ENCODE measurements at places on chromosomes 2 and 18.

DNA sequence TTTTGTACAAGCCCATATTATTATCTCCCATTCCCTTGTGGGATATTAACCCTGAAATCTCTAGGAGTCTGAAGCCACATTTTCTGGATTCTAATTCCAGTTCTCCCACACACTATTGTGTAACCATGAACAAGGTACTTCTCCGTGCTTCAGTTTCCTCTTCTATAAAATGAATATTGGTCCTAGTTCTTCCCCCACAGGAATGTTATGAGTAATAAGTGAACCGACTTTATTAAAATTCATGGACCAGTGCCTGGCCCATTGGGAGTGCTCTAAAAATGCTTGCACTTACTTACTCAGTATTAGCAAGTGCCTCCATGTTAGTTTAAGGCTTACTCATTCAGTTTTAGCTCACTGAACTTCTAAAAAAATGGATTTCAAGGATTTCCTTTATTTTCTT is 1.4 kb upstream of the ACMSD start:
- DNase-seq, result peak; percentile 88

GRCh38 chr2:74238879-74239278 is 40.5 kb downstream of the MTHFD2 start:
- DNase-seq, result peak; percentile 45

GRCh38 chr18:50195689-50196088 is 742 bp upstream of the MYO5B start:
- DNase-seq, result no peak

GRCh38 chr2:188308483-188308882 is 16.8 kb downstream of the GULP1 start:
- DNase-seq, result no peak

DNA sequence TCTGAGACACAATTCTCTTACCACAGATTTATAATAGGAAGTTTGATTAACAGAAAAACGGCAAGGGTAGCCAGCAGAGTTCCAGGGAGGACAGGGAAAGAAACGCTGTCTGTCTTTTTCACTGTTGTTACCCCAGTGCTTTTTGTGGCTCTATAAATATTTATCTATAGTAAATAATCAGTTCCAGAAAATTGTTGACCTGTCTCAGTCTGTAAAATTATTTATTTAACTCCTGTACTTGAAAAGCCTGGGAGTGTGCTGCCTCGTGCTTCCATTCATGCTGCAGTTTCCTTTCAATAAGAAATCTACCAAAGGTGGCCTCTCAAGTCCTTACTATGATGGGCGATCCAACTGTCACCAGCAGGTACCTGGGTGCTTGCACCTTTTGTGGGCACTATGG is 102.9 kb downstream of the ETAA1 start:
- no peak for DNase-seq

GRCh38 chr2:226705133-226705886 is 94.3 kb downstream of the IRS1 start:
- DNase-seq, result no peak

DNA sequence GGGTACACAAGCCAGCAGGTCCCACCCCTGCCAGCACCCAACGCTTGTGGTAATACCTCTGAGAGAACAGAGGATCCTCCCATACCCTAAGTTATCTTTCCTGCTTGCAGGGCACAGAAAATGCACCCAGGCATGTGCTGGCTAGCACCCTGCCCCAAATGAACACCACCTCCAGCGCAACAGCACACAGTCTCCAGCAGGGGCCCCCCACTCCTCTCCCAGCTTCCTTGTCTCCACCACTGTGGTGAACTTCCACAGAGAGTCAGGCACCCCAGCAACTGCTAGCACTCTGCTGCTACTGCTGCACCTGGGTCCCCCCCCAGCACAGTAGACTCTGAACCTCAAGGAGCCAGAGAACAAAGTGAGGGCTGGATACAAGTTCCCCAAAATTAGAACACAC is 216.8 kb upstream of the CNTNAP5 start:
- DNase-seq, result no peak

DNA sequence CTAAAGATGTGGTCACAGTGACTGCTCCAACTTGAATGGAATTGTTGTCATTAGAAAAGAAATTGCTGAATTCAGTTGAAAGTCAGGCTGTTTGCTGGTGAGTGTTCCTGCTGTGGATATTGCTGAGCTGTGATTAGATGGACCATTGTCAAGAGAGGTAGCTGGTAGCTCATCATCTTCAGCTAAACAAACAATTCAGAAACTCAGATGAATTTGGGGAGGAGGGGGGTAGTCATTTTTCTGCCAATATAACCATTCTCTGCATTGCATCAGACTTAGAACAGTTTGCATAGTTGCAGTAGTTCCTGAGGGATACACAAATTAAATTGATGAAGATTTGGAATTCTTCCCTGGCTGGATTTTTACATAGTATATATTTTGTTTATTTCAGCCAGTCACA is 108.3 kb downstream of the MTCL1 start:
- DNase-seq, result peak; percentile 74

GRCh38 chr2:219021591-219021990 is 19.7 kb downstream of the CFAP65 start:
- no peak for DNase-seq

DNA sequence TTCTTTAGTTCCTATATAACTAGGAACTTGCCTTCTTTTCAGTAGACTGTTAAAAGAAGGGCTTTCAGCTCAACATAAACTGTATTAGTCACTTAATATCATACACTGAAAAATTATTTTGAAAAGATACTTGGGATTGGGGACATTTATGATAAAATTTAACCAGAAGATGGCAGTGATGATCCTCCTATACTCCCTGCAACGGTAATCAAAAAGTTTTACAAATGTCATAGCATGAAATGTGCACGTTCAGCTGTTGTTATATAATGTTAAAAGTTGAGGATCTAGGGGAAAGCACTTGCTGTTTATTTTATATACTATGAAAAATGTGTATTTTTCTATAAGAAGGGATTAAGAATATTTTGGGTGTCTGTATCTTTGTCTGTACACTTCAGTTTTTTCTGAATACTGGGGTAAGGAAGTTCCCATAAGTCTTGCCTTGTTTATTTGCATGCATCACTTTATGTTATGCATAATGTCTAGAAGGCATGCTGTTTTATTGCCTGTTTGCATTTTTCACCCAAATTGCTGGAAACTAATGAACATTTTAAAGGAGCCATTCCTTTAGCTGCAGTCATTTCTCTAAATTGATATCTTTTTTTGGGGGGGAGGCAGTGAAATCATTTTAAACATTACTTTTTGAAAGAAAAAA is 19.0 kb downstream of the DYNC1I2 start:
- DNase-seq, result no peak

GRCh38 chr2:175097297-175097696 is 70.7 kb downstream of the ATF2 start:
- DNase-seq, result peak; percentile 61

GRCh38 chr18:27695503-27695902 is 481.4 kb downstream of the CDH2 start:
- no peak for DNase-seq

DNA sequence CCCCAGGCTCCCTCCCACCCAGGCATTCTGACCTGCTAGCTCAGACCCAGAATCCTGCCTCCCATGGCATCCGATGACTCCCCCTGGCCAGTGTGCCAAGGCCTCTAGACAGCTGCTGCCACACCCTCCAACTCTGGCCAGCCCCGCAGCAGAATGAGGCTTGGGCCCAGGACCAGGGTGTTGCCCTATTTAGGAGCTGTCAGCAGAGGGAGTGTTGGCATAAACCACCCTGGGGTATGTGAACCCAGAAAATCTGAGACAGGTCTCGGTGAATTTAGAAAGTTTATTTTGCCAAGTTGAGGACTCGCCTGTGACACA is 134.3 kb downstream of the KLHL29 start:
- no peak for DNase-seq

- DNase-seq, result no peak
Observed at GRCh38 chr2:196253116-196253480, 81.7 kb upstream of the STK17B start.

- no peak for DNase-seq
Observed at GRCh38 chr2:131493199-131493968, 1.2 kb upstream of the MZT2A start.

- no peak for DNase-seq
Observed at GRCh38 chr2:88027697-88028389, 11.5 kb upstream of the RNU2-63P start.

- peak; percentile 19 for DNase-seq
Observed at GRCh38 chr18:33128581-33128980, 311.9 kb downstream of the CCDC178 start.

- no peak for DNase-seq
Observed at GRCh38 chr18:21672521-21673267, 31.9 kb downstream of the ABHD3 start.

- DNase-seq, result no peak
Observed at GRCh38 chr18:2337552-2338141, 233.7 kb downstream of the METTL4 start.

- DNase-seq, result peak; percentile 91
Observed at GRCh38 chr2:112627060-112628040, 18.4 kb upstream of the SLC20A1 start.

- no peak for DNase-seq
Observed at GRCh38 chr2:102978091-102978490, 216.3 kb downstream of the TMEM182 start.

GRCh38 chr2:230797515-230798495 is 66.9 kb upstream of the ITM2C start:
- peak; percentile 54 for DNase-seq

- no peak for DNase-seq
Observed at GRCh38 chr18:48320639-48320945, 88.6 kb downstream of the ZBTB7C start.

GRCh38 chr2:148926291-148926961 is 51.4 kb downstream of the KIF5C start:
- DNase-seq, result no peak

DNA sequence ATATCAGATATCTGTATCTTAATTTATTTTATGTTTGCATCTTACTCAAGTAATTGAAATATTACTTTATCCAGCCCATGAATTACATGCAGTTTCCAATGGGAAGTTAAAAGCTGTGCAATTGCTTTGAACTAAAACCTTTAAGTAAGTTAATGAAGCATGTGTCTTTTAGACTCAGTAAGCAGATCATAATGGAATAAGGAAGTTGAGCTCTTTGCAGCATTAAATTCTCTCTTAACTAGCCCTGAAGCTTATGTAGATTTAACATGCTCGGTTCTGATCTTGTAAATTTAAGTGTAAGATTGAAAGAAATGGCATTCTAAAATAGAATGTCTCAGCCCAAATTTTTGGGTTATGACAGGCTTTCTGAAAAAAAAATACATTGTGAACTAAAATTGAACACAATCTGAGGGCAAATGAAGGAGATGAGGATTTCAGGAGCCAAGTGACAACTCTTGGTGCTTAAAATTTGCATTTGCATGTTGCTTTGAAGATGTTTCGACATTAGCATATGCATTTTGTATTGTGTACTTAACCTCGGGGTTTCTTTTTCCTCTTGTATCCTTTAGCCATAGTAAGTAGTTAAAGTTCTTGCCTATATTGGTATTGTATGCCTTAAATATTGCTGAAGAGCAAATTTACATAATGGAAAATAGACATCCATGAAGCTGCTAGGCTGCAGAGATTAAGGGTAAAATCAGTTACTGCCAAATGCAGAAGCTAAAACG is 297.8 kb upstream of the KCNJ3 start:
- DNase-seq, result no peak

DNA sequence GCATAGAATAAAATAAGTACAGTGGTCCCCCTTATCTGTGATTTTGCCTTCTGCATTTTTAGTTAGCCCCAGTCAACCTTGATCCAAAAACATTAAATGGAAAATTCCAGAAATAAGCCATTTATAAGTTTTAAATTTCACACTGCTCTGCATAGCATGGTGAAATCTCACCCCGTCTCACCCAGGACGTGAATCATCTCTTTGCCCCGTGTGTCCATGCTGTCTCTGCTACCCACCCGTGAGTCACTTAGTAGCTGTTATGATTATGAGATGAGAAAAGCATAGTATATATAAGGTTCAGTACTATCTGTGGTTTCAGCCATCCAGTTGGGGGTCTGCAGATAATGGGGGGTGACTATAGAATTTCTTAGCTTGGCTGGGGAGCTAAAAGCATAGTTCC is 67.3 kb downstream of the RHBDD1 start:
- DNase-seq, result peak; percentile 72
